Stimulated activated CD8-positive, alpha-beta memory T cell treated with anti-CD3 and anti-CD28 coated beads, Interleukin-15, amount 100 ng/mL, for 4 hours (primary cell): ENCODE measurements at places on chromosomes 16 and 17.

GRCh38 chr17:67458203-67458602, 81.1 kb downstream of the PITPNC1 start:
- DNase-seq, result no peak

DNA sequence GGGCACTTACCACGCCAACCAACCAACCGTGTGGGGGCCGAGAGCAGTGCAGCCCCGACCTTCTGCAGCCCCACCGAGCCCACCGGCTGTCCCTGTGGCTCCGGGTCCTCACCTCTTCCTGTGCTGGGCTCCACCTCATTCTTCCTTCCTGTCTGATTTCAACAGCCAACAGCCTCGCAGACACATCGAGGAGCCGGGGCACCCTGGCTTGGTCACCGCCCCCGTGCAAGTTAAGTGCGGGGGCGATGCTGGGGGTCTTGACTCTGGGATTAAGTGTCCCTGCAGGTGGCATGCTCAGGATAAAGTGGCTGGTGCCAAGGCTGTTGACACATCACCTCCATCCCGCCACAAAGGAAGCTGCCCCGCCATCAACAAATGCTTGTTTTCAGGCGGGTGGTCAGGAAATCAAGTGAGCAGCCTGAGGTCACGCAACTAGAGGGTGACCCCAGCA, at the start of gene NLRC3:
TSS of gene NLRC3 (minus strand) at position 102 of the 451 bp plus-strand sequence. CDS start 12,367 bp downstream, outside the sequence.
- no peak for DNase-seq

DNA sequence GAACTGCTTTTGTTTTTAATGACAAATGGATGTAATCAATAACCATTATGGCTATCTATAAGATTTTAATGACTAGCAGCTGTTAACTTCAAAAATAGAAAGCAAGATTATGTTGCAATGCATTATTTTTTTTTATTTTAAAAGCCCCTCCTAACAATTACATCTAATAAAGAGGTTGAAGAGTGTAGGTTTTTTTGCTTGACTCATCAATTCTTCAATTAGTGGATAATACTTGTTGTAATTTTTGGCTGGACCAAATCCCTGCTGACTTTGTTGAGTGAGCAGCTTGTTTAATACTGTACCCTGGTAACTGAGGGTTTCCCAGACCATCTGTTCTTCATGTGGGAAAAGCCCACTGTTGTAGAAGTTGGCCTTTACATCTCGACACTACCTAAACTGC, 24.2 kb downstream of the KRT25 start:
- DNase-seq, result no peak

DNA sequence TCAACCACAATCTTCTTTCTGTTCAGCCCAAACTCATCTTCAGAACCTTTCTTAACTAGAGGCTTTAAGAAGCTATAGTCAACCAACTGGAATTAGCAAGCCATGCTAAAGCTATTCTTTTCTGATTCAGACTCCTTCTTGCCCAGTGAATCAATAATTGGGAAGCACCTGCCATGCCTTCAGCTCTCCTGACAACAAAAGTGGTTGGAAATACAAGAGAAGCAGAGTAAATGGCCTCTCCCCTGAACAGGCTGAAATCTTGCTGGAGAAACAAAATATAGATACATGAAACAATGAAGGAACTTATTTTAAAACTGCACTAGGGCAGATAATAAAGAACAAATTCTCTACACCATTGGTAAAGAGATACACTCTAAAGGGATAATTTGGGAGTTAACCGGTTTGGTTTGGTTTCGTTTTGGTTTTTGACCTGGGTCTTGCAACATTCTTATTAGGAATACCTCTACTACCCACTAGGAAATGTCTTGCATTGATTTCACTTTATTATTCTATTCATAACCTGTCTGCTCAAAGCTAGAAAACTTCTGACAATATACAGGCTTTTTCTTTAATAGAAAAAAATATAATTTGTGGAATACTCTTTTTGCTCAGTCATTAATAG, 173.6 kb upstream of the DYNLRB2 start:
- no peak for DNase-seq
